ENCODE measurements at places on chromosomes 7 and 10.

DNA sequence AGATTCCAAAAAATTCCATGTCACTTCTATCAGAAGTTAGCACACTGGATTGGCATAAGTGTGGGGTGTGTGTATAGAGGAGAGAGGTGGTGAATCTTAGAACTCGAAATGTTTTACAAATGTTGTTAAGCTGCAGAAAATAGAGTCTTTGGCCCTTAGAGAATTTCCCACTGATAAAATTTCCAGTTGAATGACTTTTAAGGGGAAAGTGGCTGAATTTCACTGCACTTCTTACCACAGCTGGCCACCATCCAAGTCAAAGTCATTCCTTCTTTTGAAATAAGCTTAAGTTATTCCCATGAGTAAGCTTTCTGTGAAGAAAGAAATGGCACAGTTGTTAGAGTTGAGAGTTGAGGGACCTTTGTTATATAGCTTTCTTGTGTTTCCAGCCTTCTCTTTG lies 13.9 kb downstream of the VCL start:
- no peak for DNase-seq

GRCh38 chr10:86632009-86632800 lies 22.1 kb upstream of the OPN4 start:
- DNase-seq = no peak

- no peak for DNase-seq
These were observed 54.2 kb downstream of the TBATA start for GRCh38 chr10:70730955-70731354.

DNA sequence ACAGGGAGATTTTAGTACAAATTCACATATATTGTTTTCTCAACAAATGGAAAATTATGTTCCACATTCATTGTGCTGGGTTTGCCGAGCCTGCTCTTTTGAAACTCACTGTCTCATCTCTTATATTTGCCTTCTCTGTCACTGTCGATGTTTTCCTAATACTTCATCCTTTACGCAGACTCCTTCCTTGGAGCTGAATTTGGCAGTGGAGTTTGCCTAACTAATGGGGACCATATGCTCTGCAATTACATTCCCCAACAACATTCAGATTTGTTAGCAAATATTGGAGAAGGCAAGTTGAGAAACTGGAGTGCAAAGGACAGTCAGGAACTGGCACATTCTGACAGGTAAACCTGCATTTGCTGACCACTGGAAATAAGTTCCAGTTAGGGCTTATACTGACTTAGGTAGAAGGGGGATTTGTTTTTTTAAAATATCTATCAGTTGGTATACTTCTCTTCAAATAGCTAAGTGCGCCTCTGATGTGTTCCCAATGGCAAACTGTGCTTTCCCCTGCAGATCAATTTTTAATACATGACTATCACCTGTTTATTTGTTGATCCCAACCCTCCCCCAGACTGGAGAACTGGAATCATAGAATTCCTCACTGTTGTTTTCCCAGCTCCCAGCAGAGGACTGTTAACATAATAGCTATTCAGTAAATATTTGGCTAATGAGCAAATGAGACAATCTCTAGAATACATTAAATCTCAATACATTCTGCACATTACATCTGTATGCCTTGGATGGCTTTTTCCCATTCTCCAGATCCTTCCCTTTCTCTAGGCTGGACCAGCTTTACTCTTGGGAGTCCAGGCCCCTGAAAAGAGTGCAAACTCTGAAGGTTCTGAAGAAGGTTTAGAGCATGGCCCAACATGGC lies 769.3 kb downstream of the KCNMA1 start:
- no peak for DNase-seq

GRCh38 chr7:130960208-130960988 lies 226.4 kb upstream of the KLF14 start:
- DNase-seq = no peak

DNA sequence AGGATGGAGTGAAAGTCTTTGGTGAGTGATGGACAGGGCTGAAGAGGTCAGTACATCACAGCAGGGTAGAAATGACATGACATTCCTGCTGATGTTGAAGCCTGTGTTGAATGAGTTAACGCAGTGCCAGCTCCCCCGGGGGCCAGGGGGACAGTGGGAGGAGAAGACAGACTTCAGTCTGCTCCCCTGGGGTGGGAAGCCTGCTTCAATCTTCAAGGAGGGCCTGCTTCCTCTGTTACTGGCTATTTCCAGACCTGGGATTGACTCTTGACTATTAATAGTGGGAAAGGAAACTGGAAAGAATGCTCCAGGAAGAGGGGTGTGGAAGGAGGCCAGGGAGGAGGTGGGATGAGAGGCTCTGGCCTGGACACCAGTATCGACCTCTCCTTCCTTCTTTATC lies 27.2 kb downstream of the PODXL start:
- DNase-seq = no peak

DNA sequence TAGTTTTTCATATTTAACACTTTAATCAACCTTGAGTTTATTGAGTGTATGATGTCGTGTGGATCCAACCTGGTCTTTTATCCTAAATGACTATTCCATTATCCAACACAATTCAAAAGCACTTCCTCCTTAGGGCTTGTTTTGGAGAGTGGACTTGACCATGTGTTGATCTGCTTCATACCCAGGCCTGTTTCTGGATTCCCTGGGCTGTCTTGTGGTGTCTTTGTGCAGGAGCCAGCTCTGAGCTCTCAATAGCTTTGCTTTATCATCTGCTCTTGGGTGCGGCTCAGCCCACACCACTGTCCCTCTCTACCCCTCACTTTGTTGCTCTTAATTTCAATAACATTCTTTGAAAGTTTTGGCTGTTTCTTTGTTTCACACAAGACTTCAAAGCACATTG lies 70.9 kb upstream of the CHST15 start:
- DNase-seq = no peak

DNA sequence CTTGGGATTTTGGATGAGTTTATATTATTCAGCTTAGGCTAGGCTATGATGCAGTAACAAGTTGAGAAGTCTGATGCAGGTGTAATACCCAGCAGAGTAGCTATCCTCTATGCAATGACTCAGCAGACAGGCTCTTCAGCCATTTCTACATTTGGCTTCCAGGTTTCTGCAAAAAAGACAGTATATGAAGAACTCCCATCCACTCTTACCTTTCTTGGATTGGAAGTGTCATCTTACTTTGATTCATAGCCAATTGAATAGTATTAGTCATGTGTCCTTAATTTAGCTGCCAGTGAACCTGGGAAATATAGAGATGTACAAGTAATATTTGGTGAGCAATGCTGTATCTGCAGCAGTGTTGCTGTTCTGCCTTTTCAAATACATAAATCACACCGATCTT lies 127.8 kb upstream of the NPSR1 start:
- no peak for DNase-seq

- DNase-seq = no peak
These were observed 146.3 kb downstream of the SKIDA1 start for GRCh38 chr10:21379143-21379542.

DNA sequence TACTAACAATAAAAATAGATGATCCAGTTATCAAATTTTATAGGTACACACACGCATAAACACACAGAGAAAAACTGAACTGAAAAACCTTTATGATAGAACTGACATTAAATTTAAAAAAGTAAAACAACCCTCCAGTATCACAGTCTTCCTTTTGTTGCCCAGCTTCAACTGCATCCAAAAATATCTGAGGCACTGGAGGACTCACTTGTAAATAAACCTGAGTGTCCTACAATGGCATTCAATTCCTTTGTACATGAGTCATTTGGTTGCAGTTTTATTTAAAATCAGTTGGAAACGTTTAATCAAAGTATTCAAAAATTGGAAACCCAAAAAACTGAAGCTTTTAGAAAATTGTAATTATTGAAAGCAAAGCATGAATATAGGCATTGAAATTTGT lies 265.2 kb upstream of the CSTF2T start:
- no peak for DNase-seq

GRCh38 chr10:15122477-15123030 lies 25.4 kb downstream of the RPP38 start:
- DNase-seq = no peak

DNA sequence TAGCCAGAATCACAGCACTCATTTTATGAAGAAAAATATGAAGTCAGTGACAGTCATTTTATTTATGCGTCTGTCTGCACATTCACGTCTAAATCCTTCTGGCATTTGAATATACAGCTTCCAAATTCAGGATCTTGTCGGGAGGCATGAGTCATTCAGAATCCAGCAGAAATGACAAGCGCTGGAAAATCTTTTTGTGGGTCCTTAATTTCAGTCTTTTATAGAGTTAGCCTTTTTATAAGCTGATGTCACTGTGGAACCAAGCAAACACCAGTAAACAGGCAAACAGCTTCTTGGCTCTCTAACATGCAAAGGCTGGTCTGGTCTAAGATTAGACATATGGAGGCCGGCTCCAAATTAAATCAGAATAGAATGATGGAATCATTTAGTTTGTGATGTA lies 388.2 kb upstream of the TEX47 start:
- no peak for DNase-seq

- DNase-seq = no peak
These were observed 116.1 kb downstream of the PARD3 start for GRCh38 chr10:34698979-34699378.

GRCh38 chr10:34102893-34103506 lies 712.1 kb downstream of the PARD3 start:
- DNase-seq = no peak

DNA sequence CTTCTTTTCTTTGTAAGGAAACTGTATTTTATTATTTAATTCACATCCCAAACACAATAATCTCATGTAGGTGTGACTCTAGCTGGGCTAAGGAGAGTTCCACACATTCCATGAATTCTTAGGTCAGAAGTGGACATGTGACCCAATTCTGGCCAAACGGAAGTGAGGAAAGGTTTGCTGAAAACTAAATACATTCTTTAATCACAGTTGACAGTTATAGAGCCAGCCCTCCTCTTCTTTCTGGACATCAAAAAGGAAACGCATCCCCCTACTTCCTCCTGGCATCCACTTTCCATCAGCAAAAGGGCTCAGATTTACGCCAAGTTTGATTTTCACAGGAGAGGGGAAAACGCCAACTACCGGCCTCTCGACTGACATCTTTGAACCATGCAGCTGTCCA lies 774.4 kb upstream of the POM121L12 start:
- no peak for DNase-seq

- DNase-seq = no peak
These were observed 780.8 kb upstream of the C7orf33 start for GRCh38 chr7:147809786-147810185.

GRCh38 chr7:123682690-123683089 lies 27.0 kb downstream of the LMOD2 start:
- DNase-seq = no peak

DNA sequence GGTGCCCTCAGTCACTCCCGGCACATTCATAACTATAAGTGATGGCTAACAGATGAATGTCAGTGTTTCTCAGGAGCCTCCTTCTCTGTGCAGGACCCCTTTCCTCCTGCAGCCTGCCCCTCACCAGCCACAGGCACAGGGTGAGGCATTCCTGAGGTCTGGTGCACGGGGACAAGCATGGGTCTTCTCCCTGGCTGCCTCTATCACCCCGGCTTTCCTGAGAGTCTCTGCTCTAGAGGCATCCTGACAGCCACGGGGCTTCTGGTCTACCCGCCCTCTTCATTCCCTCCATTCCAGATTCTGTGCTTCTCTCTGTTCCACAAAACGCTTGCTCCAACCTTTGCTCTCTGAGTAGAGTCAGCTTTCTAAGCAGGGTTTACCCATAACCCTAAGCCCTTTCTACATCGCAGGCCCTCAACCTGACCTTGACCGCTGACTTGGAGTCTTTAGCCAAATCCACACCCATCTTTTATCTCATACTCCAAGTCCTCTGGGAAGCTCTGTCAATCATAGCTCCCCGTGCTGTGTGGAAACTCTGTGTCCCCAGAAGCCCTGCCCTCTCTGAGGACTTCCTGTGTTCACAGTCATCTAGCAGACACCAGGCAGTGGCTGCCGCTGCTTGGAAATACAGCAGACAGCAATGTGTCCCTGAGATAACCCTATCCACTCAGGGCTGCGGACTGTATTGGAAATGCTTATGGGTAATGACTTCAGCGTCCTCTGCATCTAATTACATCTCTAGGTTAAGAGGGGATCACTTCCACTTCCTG lies 159.0 kb downstream of the SFMBT2 start:
- no peak for DNase-seq

DNA sequence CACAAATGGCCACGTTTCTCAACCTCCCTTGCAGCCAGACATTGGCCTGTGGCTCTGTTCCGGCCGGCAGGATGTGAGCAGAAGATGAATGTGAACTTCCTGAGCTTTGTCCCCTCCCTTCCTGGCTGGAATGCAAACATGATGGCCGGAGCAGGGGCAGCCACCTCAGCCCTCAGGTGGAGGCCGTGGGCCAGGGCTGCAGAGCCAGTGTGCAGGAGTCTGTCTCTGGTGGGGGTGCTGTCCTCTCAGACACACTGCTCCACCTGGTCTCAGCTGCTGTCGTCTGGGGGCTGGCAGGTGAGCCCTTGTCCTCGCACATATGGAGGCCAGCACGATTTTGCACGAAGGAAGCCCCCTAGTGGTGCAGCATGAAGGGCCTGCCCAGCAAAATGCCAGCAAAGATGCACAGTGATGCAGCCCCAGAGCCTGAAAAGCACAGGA lies 25.3 kb upstream of the PWWP2B start:
- no peak for DNase-seq

GRCh38 chr7:37007691-37008090 lies 283.4 kb upstream of the AOAH start:
- no peak for DNase-seq

DNA sequence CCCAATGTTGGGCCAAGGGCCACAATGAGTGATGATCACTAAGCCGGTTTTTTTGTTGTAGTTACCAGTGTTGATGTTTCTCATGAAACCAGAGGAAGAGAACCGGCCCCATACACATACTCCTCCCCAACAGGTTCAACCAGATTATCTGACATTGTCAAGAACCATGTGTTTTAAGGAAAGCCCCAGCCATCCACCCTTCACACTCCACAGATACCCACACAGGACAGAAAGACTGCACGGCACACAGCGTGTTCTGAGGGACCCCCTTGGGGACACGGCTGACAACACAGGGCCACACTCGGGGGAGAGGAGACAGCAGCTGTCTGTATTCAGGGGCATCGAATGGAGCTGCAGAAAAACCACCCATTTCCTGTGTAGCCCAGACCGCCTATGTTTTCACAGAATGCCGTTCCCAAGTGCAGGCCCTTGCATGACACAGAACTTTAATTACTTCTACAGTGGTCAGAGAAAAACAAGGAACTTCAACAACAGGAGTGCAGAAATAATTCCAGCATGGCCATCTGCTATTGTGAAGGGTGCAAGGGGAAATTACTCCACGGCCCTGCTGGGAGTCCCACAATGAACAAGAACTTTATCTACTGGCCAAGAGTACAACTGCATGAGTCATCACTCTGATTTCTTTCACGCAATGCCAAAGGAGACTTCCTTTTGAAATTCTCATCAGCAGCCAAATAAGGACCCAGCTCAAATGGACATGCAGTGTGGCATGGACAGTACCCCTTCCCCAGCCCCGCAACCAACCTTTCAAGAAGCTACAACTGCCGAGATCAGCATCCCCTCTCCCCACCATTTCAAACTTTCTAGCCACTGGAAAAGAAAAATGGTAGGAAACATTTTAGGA lies 2.3 kb downstream of the KLF6 start:
- DNase-seq = no peak

GRCh38 chr7:92061154-92061553 lies 73.1 kb downstream of the CYP51A1 start:
- DNase-seq = no peak
